Left renal pelvis (tissue), 4 donors: ENCODE measurements at places on chromosomes 11 and 22. TPM values are rescaled to one million over a fixed set of nuclear protein-coding genes. Genes with fewer than 3 reads are reported as not detected.

GRCh38 chr11:86144846-86145245 lies 76.0 kb upstream of the PICALM start:
- no peak for DNase-seq

- no peak for DNase-seq
Observed at GRCh38 chr11:71212871-71213559, 39.4 kb downstream of the SHANK2 start.

GRCh38 chr22:31160328-31160978 lies 471 bp downstream of the RNF185 start:
- DNase-seq, result no peak

- DNase-seq, result no peak
Observed at GRCh38 chr11:105696000-105696399, 86.1 kb downstream of the GRIA4 start.

DNA sequence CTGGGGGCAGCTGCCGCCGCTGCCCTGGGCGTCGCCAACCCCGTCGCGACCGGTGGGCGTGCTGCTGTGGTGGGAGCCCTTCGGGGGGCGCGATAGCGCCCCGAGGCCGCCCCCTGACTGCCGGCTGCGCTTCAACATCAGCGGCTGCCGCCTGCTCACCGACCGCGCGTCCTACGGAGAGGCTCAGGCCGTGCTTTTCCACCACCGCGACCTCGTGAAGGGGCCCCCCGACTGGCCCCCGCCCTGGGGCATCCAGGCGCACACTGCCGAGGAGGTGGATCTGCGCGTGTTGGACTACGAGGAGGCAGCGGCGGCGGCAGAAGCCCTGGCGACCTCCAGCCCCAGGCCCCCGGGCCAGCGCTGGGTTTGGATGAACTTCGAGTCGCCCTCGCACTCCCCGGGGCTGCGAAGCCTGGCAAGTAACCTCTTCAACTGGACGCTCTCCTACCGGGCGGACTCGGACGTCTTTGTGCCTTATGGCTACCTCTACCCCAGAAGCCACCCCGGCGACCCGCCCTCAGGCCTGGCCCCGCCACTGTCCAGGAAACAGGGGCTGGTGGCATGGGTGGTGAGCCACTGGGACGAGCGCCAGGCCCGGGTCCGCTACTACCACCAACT lies 1.0 kb downstream of the FUT4 start:
- no peak for DNase-seq

DNA sequence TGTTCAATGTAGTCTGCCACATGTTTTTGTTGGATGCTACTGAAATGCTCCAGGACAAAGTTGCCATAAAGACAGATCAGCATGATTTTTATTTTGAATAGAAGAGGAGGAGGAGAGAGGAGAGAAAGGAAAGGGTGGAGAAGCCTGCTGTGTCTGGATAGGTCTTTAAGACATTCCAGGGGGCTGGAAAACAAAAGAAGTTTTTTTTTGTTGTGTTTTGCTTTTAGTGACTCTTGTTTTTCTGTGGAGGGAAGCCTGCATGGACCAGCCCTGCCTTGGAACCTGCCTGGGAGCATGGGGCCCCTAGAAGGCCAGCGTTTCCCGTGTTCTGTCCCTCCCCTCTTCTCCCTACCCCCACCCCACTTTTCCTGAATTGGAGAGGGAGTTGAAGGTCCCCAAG lies 2.3 kb downstream of the TSPAN18 start:
- no peak for DNase-seq

DNA sequence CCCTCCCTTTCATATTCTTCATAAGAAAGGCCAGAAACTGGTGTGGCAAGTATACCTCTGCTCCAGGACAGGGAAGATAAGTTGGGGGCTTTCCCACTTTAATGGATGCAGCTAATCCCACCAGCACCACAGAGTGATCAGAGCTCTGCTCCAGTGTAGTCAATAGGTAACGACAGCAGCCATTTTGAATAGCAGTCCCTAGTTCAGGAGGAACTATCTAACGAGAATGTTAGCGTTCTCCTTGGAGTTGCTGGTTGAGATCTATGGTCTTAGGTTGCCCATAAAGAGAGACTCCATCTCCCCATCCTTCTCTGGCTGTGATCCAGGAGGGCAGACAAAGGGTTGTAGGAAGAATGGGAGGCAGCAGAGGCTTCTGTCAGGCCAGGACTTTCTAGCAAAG lies 64.0 kb upstream of the CCDC90B start:
- no peak for DNase-seq

DNA sequence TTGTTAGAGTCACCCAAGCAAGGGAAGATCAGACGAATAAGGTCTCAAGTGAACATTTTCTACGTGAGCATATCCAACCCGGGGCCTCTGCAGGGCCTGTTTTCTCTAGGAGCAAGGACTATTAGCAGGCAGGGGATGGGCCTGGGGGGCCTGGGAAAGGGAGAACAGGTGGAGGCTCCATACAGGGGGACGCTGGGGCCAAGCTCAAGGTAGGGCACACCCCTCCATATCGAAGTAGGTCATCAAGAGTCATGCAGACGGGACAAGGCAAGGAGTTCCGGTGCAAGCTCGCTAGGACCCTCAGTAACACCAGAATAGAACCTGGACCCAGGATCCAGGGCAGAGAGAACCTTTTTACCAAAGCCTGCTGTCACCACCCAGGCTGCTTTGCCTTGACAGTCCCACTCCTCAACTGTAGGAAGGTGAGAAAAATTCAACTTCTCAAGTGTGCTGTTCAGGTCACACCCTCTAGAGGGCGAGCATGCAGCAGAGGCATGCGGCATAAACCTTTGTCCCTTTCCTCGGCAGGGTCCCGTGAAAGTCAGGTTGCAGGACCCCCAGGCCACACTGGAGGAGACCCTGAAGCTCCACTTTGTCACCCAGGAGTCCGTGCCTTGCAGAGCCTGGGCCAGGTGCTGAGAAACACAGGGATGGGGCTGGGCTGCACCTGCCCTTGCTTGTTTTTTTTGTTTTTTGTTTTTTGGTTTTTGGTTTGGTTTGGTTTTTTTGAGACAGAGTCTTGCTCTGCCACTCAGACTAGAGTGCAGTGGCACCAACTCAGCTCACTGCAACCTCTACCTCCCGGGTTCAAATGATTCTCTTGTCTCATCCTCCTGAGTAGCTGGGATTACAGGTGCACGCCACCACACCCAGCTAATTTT lies 8.6 kb upstream of the APOBEC3B start:
- no peak for DNase-seq

DNA sequence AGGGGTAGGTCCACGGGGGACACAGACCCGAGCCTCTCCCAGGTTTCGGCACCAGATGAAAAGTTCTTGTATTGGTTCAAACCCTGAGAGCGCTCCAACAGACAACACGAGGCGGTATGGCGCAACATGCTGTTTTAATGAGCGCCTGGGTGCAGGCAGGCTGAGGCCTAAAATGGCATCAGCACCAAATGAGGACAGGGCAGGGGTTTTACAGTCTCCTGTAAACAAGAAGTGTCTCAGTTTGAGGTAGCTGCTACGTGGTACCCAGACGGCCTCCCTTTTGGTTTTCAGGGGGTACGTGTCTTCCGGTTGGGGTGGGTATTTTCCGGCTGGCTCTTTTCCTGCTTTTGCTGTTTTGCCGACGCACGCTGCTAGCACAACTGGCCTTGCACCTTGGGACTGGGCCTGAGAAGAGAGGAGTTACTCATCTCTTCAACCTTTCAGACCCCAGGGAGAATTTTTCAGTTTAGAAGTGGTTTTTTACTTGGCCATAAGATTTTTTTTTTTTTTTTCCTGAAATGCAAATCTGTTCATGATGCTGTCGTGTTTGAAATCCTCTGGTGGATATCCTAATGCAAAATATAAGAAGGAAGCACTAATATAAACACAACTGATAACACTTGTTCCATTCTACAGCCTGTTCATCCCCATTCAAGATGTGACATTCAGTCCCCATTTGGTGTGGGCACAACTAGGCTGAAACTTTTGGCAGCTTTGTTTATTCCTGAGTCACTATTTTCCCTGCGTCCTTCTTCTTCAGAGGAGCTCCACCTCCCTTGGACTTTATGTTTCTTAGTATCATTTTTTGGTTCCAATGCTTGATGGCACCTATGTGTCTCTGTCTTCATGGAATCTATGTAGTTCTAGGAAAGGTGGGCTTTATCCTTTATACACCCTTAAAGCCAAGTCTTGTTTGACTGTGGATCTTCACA lies 6.5 kb downstream of the PPFIBP2 start:
- DNase-seq, result no peak

DNA sequence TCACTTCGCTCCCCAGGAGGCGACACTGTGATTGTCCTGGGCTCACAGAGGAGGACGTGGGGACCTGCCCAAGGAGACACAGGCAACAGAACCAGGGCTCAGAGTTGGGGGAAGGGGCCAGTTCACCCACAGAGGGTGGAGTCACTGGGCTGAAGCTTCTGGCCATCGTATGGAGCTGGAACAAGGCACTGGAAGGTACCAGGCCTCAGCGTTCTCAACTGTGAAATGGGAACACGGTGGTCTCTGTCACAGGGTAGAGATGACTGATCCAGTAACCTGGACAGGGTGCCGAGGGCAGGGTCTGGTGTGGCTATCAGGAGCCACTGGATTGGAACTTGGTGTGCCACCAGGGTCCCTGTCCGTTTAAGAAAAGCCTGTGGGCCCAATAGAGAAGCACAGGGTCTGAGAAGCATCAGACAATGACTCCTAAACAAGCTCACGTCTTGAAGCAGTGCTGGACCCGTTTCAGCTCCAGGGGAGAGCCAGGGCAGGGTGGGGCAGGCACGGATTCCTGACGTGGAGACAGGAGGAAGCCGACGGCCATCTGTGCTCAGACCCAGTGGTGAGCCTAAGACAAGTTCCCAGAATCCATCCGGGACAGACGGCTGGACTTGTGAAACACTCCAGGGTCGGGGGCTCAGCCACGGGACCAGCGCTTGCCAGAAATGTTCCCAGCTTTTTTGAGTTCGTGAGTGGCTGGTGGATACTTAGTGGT lies 25.0 kb upstream of the KCNQ1OT1 start:
- DNase-seq, result no peak

DNA sequence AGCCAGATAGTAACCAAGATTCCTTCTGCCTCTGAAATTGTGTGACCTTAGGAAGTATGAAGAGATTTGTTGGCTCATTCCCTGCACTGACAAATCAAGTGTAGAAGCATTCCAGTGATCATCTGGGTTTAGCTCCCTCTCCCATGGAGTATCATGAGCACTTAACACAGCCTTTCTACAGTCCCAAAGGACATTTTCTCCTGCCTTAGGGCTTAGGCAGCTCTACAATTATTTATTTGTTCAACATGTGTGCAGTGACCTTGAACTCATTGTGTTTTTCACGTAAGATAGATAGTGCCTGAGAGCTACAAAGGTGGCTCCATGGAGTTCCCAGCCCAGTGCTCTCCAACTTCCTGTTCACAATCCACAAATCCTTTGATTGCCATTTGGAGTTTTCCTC lies 94.8 kb upstream of the FAT3 start:
- no peak for DNase-seq

OR51F1 gene
- not detected for polyA plus RNA-seq

DNA sequence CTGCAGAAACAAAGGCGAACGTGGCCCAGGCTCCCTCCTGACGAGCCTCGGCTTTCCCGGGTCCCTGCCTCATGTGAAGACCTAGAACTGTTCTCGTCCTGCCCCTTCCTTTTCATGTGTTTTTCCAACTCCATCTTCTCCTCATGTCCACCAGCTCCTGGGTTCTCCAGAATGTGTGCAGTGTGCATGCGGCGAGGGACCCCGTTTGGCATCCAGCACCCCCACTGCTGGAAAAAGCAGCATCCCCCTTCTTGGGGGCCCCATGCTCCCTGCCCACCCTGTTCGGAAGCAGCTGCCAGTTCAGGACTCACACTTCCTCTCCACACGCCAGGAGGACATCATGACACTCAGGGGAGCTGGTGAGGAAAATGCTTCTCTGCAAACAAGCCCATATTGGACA lies 313.5 kb downstream of the BRD1 start:
- no peak for DNase-seq

GRCh38 chr11:67267188-67268080 lies 1.2 kb downstream of the GRK2 start:
- DNase-seq, result no peak

DNA sequence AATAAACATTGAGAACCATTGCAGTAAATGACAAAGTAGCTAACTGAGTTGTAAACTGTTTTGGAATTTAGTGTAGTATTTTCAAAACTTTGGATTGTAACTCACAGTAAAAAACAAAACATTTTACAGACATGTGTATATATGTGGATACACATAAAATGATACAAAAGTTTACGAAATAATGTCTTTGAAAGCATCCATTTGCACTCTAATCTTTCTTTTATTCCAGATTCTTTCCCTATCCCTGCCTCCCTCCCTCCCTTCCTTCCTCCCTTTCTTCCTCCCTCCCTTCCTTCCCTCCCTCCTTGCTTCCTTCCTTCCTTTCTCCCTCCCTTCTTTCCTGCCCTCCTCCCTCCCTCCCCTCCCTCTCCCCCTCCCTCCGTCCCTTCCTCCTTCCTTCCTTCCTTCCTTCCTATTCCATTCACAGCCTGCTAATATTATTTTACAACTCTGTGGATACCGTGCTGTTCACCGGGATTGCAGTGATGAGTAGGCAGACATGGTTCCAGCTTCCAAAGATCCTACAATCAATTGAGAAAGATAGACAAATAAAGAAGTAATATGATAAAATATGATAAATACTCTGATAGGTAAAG lies 3.5 kb downstream of the RRM1 start:
- DNase-seq, result no peak

- no peak for DNase-seq
Observed at GRCh38 chr11:91219535-91219934, 996.7 kb upstream of the CHORDC1 start.

MMP1 gene
- polyA plus RNA-seq, result 0.11 TPM

DNA sequence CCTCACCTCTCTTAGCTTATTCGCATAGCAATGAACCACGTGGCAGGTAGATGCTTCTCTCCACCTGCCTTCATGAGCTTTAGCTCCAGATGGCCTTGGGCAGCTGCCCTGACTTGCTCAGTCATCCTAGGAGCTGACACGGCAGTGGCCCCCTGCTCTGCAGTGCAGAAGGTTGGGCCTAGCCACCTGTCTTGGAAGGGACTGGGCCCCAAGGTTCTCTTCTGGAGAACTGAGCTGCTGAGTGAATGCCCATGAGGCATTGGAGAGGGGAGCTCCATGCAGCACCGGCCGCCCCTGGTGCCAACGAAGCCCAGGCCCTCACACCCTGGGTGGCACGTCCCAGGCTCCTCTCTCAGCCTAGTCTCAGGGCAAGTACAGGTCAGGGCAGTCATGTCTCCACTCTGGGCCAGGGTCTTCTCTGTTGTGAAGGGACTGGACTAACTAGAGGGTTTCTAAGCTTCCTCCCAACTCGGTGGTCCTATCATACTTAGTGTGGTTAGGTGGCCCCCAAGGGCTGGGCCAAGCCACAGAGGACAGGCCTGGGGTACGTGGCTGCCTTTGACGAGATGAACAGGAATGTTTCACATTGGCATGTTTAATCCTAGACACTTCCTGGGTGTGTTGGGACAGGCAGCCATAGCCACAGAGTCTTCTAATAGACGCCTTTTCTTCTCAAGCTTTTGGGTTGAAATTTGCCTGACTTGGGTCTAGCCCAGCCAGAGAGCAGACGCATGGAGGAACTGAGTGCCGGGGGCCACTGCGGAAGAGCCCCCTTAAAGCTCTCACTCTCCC lies 47.9 kb downstream of the ALX4 start:
- no peak for DNase-seq

- no peak for DNase-seq
Observed at GRCh38 chr11:130872981-130873380, 43.3 kb downstream of the SNX19 start.

MMP27 gene
- polyA plus RNA-seq, result not detected

KIAA1671 gene
- polyA plus RNA-seq, result 28.4 TPM

SPTBN2 gene
- 52.9 TPM for polyA plus RNA-seq
